ENCODE measurements at places on chromosomes 3 and 15. TPM values are rescaled to one million over a fixed set of nuclear protein-coding genes. Genes with fewer than 3 reads are reported as not detected.

Gene GOLGA8G
- total RNA-seq: under 0.01 TPM

Gene TEX55
- total RNA-seq: not detected

Gene GPR171
- total RNA-seq: not detected

Gene PPP1R14D
- total RNA-seq: not detected

Gene GABRA5
- 0.14 TPM for total RNA-seq

Gene DHFR2
- 4.3 TPM for total RNA-seq

Gene AHSG
- not detected for total RNA-seq

Gene CAPN3
- 1.7 TPM for total RNA-seq
